ENCODE measurements at places on chromosomes 3 and 15.

DNA sequence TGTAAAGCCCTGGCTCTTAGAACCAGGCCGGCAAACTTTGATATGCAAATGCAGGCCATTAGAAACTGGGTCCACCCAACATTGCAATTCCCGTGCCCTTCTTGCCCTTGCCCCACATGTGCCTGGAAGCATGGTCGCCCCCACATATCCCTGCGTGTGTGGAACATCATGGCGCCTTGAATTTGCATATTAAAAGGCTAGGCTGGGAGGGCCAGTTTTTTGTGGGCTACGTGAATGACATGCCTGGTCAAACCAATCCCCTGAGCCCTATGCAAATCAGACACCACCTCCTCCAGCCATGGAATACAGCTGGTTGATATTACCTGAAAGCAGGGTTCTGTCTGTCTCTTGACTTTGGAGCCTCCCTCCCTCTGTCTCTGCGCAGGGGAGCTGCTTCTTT is 58.7 kb upstream of the ARHGEF26 start:
- no peak for DNase-seq

- no peak for DNase-seq
Measured at GRCh38 chr3:177898185-177898584, 638.1 kb upstream of the KCNMB2 start.

DNA sequence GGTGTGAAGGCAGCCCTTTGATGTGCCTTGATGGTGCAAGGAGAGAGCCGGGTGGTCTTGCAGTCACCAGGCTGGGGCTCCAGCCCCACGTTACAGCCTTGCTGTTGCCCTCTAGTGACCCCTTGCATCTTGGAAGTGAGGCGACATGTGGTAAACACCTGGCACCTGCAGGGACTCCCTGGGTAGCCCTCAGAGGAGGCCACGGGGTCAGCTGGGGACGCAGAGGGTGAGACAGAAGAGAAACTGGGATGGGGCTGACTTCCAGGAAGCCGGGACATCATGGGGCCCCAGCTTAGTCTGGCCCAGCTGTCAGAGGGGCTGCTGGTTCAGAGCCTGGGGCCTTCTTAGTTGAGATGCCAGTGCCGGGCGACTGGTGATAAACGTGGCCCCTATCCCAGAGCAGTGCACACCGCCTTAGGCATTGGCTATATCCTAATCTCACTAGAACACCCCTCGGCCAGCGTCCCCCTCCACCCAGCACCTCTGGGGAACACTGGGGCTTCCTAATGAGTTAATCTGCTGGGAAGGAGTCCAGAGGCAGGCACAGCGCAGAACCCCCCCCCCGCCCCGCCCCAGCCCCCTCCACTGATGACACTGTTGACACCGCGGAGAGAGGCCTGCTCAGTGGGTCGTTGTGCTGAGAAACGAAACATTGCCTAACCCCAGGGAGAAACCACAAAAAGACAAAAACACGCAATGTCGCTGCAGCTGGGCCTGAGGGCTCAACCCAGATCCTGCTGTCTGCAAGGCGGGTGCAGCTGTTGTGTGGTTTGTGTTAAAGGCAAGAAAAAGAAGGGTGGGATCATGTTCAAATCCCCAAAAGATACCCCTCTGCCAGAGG is 60.5 kb upstream of the KLF13 start:
- DNase-seq, result peak; percentile 45

DNA sequence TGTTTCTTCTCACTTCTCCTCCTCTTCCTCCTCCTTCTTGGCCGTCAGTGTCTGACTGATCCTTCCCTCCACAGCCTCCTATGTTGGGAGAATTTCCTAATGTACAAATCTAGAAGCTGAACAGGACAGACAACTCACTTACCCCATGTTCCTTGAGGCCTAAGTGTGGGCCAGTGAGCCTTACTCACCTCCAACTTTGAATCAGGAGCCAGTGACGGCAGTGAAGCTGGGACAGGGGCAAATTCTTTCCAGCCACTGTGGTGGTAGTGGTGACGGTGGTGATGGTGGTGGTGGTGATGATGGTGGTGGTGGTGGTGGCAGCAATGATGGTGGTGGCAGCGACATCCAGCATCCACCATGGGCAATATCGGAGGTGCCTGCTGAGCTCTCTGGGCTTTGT is 166.3 kb downstream of the FAM43A start:
- DNase-seq, result no peak

GRCh38 chr3:46889381-46890110 is 12.0 kb downstream of the PTH1R start:
- DNase-seq, result no peak

- DNase-seq, result no peak
Measured at GRCh38 chr3:67946436-67946835, 292.0 kb upstream of the SUCLG2 start.

DNA sequence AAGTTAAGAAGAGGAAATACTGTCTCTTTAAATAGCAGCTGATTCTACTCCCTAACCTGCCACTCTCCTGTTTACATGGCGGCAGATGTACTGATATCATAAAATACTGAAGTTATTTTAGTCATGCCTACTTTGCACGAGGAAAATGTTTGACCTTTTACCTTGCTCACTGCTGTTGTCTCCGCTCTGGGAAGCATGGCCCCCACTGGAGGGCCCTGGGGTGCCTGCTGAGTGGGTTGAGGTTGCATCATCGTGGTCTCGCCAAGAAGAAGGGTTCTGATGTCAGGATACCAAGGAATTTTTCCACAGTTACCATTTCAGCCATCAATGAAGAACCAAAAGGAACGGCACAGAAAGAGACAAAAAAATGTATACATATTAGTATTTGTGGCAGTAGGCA is 16.7 kb downstream of the MEIS2 start:
- DNase-seq, result no peak

Data from stimulated activated CD8-positive, alpha-beta memory T cell treated with anti-CD3 and anti-CD28 coated beads, Interleukin-4, amount 100 ng/mL, for 24 hours (primary cell).